Fibroblast of the aortic adventitia (primary cell): ENCODE measurements at places on chromosomes 13 and 19. TPM values are rescaled to one million over a fixed set of nuclear protein-coding genes. Genes with fewer than 3 reads are reported as not detected.

Gene DNAJC15
- total RNA-seq: 11.2 and 18.7 TPM in 2 replicates

Gene CDC42EP5
- 7.9 and 48.8 TPM in 2 replicates for total RNA-seq

Gene IL17D
- total RNA-seq: 1.6 and 5.0 TPM in 2 replicates

Gene MTUS2
- 0.36 TPM in 1 of 2 replicates, not detected in the other for total RNA-seq
